ENCODE measurements at places on chromosomes 13 and 19.

GRCh38 chr19:38034492-38034860, 127.5 kb downstream of the SIPA1L3 start:
- DNase-seq: no peak

DNA sequence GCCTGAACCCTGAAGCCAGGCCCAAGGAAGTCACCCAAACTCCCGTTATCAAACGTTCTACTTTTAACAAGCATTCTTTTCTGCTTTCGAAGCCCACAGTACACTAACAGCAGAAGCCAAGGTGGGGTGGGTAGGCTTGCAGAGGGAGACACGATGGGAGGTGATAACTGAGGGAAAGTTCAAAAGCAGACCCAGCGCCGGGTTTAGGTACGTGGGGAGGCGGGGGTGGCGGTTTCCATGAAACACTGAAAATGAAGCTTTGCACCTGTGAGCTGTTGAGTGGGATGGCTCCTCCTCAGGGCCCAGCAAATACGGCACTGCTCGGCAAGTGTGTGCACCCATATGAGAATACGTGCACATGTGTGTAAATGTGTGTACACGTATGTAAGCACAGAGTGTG, 49.8 kb downstream of the KLF2 start:
- no peak for DNase-seq

- no peak for DNase-seq
Observed at GRCh38 chr19:38901683-38902082, 1.9 kb downstream of the NFKBIB start.

GRCh38 chr19:39236527-39236926, 8.3 kb downstream of the IFNL3 start:
- peak; percentile 16 for DNase-seq

DNA sequence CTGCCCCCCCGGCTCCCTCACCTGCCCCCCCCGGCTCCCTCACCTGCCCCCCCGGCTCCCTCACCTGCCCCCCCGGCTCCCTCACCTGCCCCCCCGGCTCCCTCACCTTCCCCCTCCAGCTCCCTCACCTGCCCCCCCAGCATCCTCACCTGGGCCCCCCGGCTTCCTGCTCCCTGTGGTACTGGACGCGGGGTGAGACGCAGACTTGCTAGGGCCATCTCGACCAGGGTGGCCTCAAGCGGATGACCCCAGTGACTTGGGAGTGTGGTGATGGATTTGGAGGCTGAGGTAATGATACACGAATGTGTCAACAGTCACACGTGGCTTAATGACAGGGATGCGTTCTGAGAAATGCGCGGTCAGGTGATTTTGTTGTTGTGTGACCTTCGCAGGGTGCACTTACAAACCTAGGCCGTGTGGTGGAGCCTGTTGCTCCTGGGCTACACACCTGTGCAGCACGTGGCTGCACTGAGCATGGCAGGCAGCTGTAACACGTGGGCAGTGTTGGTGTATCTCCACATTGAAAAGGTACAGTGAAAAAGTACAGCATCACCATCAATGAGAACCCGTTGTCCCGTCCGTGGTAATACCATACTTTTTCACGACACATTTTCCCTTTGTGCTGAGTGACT, 197.8 kb downstream of the TEX29 start:
- no peak for DNase-seq

DNA sequence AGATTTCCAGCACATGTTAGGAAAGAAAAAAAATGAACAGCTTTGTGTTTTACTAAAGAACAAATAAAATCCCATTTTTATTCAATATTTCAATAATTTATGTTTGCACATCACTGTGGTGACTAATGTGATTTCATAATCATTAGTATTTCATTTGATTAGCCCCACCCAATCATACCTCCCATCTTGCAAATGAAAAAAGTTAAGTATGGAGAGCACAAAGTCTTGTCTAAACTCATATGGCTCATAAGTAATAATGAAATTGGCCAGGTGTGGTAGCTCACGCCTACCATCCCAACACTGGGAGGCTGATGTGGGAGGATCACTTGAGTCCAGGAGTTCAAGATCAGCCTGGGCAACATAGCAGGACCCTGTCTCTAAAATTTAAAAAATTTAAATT, 3.8 kb downstream of the ZNF490 start:
- no peak for DNase-seq

Data from activated naive CD4-positive, alpha-beta T cell treated with Interleukin-2 at 50 U/mL for 16 hours (primary cell).